ENCODE measurements at places on chromosomes 1 and 21. TPM values are rescaled to one million over a fixed set of nuclear protein-coding genes. Genes with fewer than 3 reads are reported as not detected.

Gene SPRR2G
- total RNA-seq, result not detected

Gene CAPN8
- total RNA-seq, result not detected

Gene DPT
- 0.49 TPM for total RNA-seq

Gene RBM11
- 5.9 TPM for total RNA-seq

Gene ZMYND12
- 0.25 TPM for total RNA-seq

Gene RNU1-2
- total RNA-seq, result 73,230 TPM

Gene SAMD11
- 1.2 TPM for total RNA-seq

Gene VHLL
- 0.25 TPM for total RNA-seq

Gene GALE
- 15.5 TPM for total RNA-seq
